Renal pelvis (tissue), 12 donors: ENCODE measurements at places on chromosomes 1 and 21. TPM values are rescaled to one million over a fixed set of nuclear protein-coding genes. Genes with fewer than 3 reads are reported as not detected.

Gene DENND4B
- polyA plus RNA-seq, result 50.1 TPM

DNA sequence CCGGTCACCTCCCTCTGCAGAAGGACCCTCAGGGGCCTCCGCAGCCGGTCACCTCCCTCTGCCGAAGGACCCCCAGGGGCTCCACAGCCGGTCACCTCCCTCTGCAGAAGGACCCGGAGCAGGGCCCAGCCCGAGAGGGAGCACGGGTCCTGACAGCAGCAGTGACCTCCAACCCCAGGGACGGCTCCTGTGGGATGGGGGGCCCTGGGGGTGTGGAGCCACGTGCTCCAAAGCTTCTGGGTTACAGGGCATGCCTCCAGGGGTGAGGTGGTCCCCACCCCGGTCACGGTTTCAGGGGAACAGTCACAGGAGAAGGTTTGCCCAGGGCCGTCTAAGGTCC lies 40.3 kb downstream of the SLC19A1 start:
- DNase-seq, result no peak

DNA sequence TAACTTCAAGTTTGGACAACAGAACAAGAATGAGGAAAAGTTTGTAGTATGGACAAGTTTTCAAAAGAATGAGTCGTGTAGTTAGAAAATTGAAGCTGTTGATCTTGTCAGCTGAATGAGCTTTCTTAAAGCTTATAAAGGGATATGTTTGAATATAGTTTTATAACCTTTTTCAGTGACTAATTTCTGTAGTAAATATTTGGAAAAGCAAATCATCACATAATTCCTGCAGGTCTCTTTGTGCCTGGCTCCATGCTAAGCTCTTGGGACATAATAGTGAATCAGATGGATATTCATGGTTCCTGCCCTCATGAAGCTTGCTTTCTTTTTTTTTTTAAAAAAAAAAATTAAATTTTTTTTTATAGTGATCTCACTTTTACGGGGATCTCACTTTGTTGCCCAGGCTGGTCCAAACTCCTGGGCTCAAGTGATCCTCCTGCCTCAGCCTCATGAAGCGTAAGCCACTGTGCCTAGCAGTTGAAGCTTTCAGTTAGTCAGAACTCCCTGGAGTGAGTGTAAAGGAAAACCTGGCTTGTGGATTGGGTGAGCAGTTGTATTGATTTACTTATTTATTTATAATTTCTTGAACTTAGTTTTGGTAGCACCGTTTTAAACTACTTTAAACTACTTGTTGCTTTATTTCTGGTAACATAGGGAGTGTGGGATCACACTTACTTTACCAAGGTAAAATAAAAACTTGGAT lies 15.5 kb downstream of the DYRK1A start:
- DNase-seq, result no peak

DNA sequence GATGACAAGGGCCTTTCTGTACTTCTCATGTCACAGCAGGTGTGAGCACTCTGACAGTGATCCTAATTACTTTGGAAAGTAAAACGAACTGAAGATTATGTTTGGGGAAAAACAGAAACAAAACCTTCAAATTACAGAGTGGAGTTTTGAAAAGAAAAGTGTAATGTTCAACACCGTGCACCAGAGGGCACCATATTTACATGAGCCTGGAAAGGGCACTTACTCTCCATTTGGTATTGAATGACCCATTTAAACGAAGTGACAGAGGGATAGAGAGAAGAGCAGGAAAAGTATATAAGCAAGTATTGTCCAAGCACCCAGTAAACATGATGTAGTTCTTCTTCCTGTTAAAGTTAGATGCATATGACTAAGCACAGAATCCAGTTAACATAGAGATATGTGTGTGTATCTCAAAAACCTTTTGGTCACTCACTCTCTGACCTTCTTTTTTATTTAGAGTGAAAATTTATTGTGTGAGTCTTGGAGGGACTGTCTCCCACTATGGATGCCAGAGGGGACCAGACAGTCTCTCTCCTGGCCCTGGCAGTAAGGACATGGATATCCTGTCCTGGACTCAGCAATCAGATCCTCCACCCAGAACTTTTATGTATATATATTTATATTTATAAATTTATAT lies 3.8 kb upstream of the RGSL1 start:
- DNase-seq, result peak; percentile 2

Gene KRTAP12-2
- polyA plus RNA-seq, result not detected

GRCh38 chr1:42940851-42941639 lies 17.6 kb downstream of the SLC2A1 start:
- no peak for DNase-seq

Gene CADM3
- not detected for polyA plus RNA-seq

Gene APCS
- polyA plus RNA-seq, result not detected

DNA sequence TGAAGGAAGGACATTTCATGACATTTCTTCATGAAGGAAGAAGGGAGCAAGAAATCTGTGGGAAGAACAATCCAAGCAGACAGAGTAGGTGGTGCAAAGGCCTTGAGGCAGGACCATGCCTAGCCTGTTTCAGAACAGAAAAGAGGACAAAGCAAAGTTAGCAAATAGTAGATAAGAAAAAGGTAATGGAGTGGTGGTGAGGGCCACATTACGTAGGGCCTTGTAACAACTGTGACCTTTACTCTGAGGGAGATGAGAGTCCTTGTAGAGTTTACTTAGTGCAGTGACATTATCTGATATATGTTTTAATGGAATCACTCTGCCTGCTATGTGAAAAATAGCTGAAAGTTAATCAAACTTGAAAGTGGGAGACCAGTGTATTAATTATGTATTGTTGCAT lies 6.4 kb upstream of the TSNAX start:
- no peak for DNase-seq

- no peak for DNase-seq
Observed at GRCh38 chr1:167136806-167137205, 42.9 kb downstream of the STYXL2 start.

Gene G0S2
- polyA plus RNA-seq, result 17.5 TPM

DNA sequence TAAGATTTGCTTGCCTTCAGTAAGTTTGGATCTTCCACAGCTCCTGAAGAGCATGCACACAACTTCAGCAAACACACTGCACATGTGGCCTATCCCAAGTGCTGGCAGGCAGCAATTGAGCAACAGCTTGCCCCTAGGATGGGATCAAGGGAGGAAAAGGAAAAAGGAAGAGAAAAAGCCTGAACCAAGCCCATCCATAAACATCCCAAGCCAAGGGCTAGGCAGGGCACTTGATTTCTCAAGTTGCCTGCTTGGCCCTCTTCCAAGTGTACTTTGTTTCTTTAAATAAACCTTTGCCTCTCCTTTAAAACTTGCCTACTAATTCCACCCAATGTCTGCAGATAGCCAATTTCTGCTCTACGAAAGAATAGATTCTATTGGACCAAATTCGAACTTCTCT lies 49.0 kb upstream of the OLFM3 start:
- DNase-seq, result no peak

DNA sequence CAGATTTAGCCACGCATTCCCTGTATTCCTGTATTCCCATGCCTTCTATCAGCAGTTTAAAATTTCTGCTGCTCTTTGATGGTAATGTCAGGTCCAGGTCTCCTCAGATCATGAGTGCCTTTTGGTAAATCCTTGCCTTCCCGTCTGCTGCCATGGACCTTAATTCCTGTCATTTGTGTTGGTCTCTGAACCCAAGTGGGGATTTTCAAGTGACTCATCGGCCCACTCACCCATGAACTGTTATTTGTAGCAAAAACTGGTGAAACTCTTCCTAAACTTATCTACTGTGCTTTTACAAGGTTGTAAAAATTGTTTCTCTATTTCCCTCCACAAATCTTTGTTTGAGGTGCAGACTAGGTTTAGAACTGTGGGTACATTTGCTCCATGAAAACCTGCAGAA lies 47.4 kb downstream of the ACTN2 start:
- no peak for DNase-seq
